ENCODE measurements at places on chromosomes 4 and X.

DNA sequence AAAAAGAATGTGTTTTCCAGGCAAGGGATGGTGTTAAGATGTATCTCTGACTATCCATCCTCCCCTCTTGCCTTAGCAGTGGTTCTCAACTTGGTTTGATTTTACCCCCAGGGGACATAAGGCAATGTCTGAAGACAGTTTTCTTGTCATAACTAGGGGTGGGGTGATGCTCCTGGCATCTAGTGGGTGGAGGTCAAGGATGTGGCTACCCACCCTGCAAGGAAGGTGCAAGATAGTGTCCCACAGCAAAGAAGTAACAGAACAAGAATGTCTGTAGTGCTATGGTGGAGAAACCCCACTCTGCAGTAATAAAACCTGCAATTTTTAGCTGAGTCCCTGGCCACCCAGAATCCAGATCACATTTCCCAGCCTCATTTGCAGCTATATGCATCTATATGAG lies 81.2 kb upstream of the TBL1X start:
- no peak for DNase-seq

DNA sequence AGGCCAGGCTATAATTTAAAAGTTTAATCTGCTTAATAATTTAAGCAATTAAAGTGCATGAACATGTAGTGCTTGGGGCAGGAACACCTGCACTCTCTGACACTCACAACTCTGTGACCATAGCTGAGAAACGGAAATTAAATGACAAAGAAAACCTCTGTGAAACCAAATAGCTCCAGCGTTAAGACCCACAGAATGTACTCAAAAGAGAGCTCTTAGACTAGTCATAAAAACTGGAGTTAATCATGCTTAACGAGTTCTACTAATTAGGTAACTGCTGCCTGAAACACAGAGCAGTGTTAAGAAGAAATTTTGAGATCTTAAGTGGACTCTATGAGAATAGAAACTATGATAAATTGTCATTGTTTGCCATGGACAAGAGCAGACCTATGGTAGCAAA lies 174.4 kb upstream of the SPIN4 start:
- DNase-seq, result no peak

DNA sequence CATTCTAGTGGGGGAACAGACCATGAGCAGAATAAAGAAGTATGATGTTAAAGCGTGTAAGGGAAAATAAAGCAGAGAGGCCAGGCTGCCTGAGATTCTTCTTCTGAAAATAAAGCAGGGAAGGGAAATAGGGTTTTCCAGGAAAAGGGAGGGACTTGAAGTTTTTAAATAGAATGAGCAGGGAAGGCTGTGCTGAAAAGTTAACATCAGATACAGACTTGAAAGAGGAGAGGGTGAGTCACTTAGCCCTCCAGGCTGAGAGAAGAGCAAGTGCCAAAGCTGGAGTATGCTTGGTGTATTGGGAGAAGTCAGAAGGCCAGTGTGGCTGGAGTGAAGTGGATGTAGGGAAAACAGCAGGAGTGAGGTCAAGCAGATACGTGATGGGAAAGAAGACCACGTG lies 10.0 kb upstream of the PLK4 start:
- DNase-seq, result no peak

DNA sequence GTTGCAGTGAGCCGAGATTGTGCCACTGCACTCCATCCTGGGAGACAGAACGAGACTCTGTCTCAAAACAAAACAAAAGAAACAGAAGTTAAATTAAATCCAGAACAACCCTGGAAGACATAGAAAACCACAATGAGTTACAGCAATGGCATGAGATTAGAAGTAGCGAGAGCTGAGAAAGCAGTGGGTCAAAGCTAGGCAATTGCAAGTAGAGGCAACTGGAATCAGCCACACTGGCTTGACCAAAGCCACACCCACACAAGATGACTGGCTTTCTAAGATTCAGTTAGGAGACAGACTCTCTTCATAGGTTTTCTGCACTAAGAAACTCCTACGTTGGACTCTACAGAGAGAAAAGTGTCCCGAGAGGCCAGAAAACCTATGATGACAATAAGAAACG lies 443.0 kb downstream of the GPM6A start:
- DNase-seq, result no peak

GRCh38 chr4:10856271-10856782 lies 171.8 kb upstream of the CLNK start:
- DNase-seq, result no peak

DNA sequence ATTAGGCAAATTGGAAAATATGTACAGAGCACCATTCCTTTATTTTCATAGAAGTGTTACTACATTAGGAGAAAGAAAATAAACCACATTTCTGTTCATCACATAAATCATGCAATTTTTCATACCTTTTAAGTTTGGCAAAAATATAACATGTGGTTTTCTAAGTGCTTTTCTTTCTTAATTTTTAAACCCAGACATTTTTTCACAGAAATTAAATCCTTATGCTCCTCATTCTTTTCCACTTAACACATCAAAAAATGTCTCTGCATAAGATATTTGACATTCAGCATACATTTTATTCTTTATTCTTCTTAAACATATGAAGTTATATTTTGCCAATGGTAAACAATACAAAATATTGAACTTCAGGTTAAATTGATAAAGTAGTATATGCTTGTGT lies 826.6 kb upstream of the SLIT2 start:
- no peak for DNase-seq

- DNase-seq, result no peak
Measured at GRCh38 chrX:150205011-150205410, 158.1 kb upstream of the MAMLD1 start.

GRCh38 chr4:101066626-101067170 lies 280.6 kb downstream of the PPP3CA start:
- no peak for DNase-seq
